T-helper 22 cell (primary cell): ENCODE measurements at places on chromosomes 16 and 17.
A peak's percentile ranks its signal among the peaks of the same experiment; 100 is the strongest.

DNA sequence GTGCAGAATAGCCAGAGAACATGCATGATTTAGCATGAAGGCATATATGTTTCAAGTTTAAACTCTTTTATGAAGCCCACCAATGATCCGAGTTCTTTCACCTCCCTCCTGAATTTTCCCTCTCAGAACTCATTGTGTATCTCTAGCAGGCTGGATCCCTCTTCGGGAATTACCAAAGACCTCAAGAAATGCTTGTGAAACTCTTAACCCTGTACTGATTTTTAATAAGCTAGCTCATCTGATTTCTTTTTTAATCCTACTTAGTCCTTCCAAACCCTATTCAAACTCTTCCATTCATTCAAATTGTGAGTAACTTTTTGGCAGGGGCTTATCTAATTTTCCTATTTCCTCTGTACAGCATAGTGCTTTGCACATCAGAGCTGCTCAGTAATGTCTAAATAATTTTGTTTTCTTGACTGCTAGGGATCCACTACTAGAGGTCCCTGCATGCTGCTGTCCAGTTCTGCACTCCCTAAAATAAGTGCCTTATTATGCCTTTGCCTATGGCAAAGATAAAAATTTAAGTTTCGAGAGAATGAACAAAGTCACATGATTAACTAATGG, 723.8 kb downstream of the CDH11 start:
- no peak for DNase-seq

DNA sequence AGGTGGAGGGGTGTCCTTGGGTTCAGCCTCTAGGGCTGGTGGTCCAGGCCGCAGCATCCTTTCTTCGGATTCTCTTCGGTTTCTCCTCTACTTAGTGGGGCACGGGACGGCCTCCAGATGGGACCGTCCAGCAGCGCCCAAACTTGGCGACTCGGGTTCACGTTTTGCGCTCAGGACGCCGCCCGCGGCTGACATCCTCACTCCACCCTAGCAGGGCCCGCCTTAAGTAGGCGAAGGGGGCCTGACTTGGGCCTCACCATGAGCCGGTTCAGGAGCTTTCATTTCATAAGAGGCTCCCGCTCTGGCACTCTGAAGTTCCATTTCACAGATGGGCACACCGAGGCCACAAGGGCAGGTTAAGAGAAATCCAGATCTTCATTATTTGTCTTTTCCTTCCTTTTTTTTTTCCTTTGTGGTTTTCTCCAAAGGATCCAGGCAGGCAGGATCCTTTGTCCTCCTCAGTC, 141.2 kb downstream of the SEC14L1 start:
- no peak for DNase-seq

DNA sequence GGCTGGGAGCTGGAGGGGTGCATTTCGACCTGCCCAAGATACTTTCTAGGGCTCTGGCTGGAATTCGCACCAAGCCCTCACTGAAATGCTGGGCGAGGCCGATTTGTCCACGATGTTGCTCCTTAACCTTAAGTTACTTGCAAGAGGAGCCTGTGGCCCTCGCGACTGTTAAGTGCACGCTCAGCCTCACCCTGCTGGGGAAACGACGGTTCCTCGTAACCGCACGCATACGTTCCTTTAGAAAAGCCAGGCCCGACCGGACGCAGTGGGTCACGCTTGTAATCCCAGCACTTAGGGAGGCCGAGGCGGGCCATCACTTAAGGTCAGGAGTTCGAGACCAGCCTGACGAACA, 607 bp upstream of the NCOR1 start:
- peak; percentile 2 for DNase-seq

DNA sequence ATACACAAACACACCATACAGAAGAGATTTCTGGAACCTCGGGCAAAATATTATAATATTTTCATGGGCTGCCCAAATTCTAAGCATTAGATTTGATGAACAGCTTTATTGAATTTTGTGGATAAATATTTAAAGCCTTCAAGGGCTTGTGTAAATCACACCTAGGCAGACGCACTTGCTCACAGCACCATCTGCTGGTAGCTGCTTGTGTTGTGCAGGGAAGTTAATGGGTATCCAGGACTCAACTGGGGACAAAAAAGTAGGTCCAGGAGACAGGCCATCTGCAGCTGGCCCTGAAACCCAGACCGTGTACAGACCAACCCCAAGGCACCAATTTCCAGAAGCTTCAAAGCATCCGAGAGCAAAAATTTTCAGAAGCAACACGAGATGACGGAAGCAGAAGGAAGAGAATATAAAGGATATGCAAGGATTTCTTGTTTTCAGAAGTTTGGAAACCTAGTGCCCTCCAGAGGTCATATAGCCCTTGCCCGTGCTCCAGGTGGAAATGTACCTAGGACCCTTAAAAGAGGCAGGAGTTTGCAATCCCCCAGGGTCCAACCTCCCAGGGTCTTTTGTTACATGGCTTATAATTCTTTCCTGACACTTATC, 140.0 kb downstream of the CHD9NB start:
- DNase-seq: no peak

- DNase-seq: no peak
Observed at GRCh38 chr17:28327709-28328108, 7.6 kb downstream of the IFT20 start.

GRCh38 chr17:39794249-39794970, 56.7 kb downstream of the GRB7 start:
- DNase-seq: peak; percentile 13

- DNase-seq: no peak
Observed at GRCh38 chr16:12089492-12090150, 113.1 kb downstream of the SNX29 start.

DNA sequence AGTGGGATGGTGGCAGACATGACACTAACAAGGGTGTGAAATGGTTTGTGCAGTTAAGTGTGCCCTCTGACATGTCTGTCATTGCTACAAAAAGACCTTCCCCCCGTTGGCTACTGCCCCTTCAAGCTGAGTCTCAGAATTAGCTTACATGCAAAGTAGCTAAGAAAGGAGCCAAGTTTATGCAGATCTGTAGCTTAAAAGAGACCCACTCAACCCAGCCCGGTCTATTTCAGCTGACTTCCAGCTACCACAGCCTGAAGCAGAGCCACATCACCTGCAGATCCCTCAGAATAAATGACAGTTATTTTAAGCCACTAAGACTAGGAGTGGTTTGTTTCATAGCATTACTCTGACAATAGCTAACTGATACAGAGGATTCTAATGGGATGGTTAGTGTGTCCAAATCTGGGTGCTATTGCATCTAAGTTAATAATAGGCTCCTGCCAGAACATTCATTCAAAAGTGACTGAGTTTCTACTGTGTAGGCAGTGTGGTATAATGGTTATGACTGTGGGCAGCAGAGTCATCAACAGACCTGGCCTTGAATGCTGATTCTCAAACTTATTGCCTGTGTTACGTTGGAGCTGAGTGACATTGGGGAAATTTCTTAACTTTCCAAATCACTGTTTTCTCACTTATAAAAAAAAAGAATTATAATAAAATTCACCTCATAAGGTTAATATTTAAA, 11.7 kb downstream of the C17orf67 start:
- no peak for DNase-seq

- DNase-seq: no peak
Observed at GRCh38 chr16:79748629-79749028, 148.1 kb upstream of the MAF start.

DNA sequence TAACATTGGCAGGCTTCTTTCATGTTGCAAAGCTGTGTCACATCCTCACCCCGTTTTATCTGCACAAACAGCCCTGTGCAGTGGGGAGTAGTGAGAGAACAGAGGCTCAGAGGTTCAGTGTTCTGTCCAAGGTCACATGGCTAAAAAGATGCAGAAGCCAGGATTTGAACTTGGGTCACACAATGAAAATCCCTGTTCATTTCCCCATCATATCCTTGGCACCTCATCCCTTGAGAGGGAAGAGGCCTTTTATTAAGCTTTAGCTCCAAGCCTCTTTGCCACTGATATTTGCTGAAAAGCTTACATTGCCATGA, 106.6 kb downstream of the AMFR start:
- no peak for DNase-seq

- no peak for DNase-seq
Observed at GRCh38 chr17:2803971-2804370, 7.7 kb downstream of the RAP1GAP2 start.

- DNase-seq: no peak
Observed at GRCh38 chr16:84443166-84443802, 61.2 kb downstream of the MEAK7 start.
